ENCODE measurements at places on chromosomes 3 and 15.
A peak's percentile ranks its signal among the peaks of the same experiment; 100 is the strongest.

- no peak for DNase-seq
These were observed 6.5 kb downstream of the GPR160 start for GRCh38 chr3:170044271-170044670.

DNA sequence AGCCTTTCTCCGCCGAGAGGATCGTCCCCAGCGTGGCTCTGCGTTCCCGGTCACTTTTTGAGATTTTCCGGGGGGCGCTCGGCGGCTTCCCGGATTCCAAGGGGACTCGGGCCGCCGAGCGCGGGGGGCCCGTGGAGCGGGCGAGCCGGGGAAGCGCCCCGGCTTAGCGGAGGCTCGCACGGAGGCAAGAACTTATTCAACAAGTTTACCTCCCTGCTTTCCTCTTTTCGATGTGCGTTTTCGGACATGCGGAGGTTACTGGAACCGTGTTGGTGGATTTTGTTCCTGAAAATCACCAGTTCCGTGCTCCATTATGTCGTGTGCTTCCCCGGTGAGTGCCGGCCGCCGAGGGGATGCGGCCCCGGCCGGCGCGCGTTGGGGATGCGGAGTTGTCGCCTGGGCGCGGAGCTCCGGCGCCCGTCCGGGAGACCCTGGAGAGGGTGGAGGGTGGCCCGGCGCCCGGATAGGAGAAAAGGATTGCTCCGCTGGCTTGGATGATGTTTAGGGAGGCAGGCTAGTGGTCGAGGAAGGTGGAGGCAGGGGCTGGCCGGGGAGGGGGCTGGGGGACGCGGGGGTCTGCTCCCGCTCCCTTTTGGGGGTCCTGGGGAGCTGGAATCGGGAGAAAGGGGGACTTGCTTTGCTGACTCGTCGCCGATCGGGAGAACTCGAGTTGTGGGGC, 810 bp downstream of the PTPRG start:
- no peak for DNase-seq

DNA sequence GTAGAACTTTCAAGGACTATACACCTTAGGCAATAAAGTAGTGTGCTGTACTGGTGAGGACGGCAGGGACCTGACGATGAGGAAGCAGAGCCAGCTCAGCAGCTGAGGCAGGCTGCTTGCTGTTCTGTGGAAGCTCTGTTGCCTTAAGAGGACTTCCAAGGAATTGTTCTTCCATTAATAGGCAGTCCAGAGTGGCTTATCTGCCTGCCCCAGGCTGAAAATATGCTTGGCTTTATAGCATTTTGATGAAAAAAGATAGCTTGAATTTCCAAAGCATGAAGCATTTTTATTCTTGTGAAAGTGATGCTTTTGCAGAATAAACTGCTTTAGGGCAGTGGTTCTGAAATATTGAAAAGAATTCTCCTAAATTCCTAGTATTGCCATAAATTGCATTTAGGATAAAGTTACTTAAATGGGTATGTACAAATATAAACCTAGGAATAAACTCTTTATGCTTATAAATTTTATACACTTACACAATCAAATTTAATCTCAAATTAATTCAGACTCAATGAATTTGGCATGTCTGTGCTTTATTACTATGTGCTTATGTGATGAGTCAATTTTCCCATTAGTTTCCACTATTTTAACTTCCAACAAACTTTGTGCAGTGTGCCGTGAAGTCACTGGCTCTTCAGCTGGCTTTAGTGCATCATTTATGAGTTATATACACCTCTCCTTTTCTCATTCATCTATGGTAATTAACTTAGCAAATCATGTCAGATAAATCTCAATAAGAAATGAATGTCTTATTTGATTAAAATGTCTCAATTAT, 231.0 kb upstream of the RASGRP1 start:
- no peak for DNase-seq

- no peak for DNase-seq
These were observed 103.5 kb downstream of the CHSY1 start for GRCh38 chr15:101148166-101148880.

DNA sequence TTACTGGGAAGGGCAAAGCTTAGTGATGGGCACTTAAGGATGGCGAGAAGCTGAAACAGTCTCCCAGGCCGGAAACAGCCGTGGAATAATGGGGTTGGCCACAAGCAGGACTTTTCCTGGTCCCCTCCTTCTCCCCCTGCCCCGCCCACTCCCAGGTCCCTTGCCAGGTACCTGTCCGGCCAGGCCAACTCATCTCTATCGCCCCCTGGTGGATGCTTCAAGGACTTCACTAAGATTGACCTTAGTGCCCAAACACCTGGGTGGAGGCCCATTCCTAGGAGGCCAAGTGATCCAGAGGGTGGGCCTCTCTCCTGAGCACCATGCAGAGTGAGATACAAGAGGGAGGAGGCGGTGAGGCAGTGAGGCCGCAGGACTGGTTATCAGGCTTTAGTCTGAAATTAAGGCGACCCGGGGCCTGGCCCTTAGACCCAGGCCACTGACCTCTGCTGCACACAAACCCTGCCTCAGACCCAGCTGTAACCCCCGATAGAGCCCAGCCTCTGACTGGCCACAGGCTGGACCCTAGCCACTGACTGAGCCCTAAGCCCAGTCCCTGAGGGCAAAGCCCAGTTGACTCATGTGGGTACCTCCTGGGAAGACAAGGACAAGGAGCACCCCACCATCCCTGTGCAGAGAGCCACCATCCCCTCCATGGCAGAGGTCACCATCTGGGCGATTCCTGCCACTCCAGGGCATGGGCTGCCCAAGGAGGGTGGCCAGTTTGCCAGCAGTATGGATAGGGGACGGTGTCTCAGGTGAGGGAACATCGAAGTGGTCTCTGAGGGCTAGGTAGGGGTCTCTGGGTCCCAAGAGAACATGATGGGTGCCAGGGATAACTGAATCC, 37.6 kb downstream of the VIPR1 start:
- DNase-seq = peak; percentile 65

GRCh38 chr15:23596736-23597135, 31.3 kb downstream of the MKRN3 start:
- DNase-seq = no peak

- peak; percentile 5 for DNase-seq
These were observed 138.1 kb downstream of the TMCO5A start for GRCh38 chr15:38072348-38073177.

DNA sequence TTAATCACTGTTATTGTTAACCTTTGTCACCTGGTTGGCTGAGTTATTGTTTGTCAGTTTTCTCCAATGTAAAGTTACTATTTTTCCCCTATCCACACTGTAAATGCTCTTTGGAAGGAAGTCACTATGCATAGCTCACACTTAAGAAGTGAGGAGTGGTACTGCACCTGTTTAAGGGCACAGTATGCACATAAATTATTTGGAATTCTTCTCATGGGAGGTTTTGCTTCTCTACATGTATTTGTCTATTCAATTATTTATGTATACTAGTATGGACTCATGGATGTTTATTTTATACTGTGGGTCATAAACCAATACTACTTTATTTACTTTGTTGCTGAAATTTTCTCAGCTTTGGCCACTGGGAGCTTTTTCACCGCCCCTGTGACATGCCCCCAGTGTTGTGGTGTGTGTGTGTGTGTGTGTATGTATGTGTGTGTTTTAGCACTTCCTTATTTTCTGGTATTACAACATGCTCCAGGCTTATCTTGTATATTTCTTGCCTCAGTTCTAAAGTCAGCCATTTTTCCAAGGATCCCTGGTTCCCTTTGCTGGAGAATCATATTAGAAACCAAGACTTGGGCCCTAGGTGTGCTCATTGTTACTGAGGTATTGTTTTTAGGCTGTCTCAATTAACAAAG, 290.5 kb downstream of the KBTBD8 start:
- DNase-seq = no peak

- DNase-seq = no peak
These were observed 37.2 kb downstream of the EEFSEC start for GRCh38 chr3:128190501-128190900.

- no peak for DNase-seq
These were observed 16.3 kb upstream of the TIPARP start for GRCh38 chr3:156657862-156658731.

DNA sequence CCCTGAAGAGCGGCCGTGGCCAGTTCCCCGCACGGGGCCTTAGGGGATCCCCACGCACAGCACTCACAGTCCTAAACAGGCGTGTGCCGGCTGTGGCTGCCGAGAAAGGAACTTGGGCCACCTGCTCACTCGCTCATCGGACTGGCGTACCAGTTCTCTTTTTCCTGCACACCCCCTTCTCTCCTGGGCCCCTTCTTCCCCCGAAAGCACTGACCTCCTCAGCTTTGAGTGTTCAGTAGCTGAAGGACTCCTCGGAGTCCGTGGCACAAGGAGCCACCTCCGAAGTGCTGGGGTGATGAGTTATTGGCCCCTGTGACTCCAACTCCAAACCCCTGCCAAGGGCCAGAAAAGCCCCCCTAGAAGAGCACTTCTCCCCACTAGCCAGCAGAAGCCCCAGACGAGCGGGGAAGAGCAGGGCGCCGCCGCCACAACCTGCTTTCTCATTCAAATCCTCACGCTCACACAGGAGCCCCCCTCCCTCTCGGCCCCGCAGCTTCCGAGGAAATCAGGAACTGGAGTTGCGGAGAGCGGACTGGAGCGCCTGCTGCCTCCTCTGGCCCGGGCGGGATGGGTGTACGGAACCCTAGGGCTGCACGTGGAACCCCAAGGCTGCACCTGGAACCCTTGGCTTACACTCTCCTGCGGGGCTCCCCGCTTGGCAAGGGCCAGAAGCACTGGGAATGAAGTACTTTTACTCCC, at the start of gene PLCH1:
TSS of gene PLCH1 (minus strand) at position 446 of the 699 bp plus-strand sequence. CDS start 40,847 bp downstream, outside the sequence.
- DNase-seq = peak; percentile 49

GRCh38 chr3:172751175-172751704, 714 bp downstream of the ECT2 start:
- no peak for DNase-seq

DNA sequence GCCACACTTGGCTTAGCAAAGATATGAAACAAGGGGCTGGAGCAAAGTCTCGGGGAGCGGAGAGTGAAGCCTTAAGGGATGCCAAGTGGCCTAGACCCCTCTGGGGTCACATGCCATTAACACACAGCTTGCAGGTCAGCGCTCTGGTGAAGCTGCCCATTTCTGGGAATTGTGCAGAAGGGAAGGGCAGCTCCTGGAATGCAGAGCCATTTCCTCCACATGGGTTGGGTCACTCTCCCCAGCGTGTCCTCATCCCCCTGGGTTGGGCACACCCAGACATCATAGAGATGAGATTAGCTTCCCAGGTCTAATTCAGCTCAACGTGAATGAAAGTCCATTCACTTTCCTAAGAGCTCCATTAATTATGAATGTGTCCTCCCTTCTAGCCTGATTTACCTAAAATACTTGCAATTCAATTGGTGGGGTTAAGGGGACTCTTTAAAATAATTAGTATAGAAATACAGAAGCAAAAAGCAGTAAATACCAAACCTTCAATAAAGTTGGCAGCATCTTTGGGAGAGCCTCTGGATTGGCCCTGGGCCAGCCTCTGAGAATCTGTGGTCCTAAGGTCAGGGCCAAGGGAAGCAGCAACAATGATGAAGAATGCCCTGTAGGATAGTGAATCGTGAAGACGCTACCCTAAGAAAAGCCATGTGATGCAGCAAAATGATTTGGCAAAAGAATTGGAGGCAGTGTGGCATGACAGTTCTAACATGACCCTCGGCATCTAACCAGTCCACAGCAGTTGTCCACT, 17.8 kb downstream of the MRAS start:
- DNase-seq = no peak

DNA sequence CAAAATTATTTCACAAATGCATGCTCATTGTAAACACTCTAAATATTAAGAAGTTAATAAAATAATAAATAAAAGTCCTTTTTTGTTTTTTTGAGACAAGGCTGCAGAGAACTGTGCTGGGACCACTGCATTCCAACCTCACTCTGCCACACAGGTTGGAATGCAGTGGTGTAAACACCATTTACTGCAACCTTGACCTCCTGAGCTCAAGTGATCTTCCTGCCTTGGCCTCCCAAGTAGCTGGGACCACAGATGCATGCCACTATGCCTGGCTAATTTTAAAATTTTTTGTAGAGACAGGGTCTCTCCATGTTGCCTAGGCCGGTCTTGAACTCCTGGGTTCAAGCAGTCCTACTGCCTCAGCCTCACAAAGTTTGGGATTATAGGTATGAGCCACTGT, 578.4 kb downstream of the ZIC1 start:
- DNase-seq = no peak

DNA sequence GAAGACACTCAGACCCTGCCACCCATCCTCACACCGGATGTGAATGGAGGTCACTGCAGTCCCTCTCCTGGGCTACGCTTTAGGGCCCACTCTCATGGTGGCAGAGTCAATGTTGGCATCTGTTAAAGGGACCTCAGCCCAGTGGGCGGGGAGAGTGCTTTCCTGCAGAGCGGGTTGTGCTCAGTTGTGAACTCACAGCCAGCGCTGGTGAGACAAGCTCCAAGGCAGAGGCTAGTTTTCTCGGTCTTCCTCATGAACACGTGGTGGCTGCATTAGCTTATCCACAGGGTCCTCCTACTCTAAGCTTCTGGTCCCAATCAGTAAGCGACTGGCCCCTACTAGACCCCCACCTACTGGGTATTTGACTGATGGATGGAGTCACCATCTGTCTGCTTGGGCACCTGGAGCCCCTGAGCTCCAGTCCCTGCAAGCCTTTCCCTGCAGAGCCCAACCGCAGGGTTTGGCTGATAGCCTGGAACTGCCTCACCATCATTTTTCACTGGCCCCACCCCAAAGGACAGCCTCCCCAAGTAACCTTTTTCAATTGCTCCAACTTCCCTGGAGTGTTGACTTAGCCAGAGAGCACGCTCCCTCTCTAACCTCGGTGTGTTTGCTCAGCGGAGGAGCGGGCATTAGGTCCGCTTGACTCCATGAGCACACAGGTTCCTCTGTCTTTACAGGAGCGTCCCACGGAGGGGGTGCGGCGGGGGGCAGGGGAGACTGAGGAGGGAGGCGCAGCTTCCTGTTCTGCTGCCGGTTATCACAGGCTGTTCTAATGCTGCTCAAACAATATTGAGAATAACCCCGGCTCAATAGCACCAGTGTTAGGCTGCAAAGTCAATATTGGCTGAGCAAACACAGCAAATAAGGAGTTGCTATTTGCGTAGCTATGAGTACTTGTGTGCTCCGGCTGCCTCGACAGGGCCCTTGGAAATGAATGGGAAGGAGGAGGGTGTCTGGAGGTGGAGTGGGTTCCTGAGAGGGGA, 141.7 kb downstream of the RPLP1 start:
- DNase-seq = no peak

Measured in activated naive CD4-positive, alpha-beta T cell treated with Interleukin-2 at 50 U/mL for 16 hours (primary cell).